Stimulated activated CD4-positive, alpha-beta T cell treated with anti-CD3 and anti-CD28 coated beads, Interleukin-4, amount 100 ng/mL, for 48 hours (primary cell): ENCODE measurements at places on chromosomes 1 and 21.

- no peak for DNase-seq
Measured at GRCh38 chr1:31802190-31803150, 13.4 kb downstream of the SPOCD1 start.

GRCh38 chr1:180566026-180566425, 7.3 kb downstream of the OVAAL start:
- DNase-seq: no peak

DNA sequence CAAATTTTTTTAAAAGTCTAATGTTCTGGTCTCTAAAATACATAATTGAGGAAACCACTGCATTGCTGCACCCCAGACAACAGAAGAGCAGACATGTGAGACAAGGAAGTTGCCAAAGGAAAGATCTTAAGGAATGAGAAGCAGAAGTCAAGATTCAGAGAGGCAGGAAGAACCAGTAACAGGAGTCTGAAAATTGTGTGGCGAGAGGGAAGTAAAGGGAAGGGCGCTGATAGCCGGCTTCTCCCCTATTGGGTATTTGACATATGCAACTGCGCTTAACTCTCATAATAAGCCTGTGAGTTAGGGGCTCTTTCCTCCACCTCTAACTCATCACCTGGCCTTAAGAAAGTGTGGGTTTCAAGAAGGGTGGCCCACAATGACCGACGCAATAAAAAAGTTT, 21.9 kb upstream of the KIF14 start:
- no peak for DNase-seq

DNA sequence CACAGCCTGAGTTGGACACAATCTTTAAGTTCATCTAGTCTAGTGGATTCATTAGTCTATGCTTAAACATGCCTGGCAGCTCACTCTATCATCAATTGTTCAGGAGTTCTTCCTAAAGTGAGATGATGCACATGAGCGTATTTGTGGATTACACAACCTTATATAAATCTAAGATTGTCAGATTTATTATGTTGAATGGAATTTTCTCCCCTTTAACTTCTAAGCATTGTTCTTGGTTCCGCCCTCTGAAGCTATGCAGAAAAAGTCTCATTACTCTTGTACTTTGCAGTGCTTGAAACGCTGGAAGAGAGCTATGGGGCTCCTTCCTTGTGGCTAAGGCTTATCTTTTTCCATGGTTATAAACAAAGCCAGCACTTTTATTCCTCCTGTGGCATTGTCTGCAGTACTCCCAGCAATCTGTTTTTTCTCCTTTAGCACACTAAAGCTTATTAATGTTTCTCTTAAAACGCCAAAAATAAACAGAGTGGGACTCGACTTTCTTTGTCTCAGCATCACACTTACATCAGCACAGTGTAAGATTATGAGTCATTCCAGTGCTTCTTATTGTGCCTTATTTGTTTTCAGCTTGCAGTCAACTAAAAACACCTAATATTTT, 316.8 kb upstream of the CAMK1G start:
- no peak for DNase-seq

GRCh38 chr1:41617336-41617735, 132.9 kb upstream of the EDN2 start:
- DNase-seq: no peak
